Activated naive CD4-positive, alpha-beta T cell treated with anti-CD3 and anti-CD28 coated beads, Interleukin-2, amount 50 U/mL, for 16 hours (primary cell): ENCODE measurements at places on chromosomes 2 and 18.

- no peak for DNase-seq
Observed at GRCh38 chr2:120949027-120949956, 213.6 kb downstream of the GLI2 start.

- no peak for DNase-seq
Observed at GRCh38 chr2:236511266-236511665, 58.4 kb upstream of the ACKR3 start.

DNA sequence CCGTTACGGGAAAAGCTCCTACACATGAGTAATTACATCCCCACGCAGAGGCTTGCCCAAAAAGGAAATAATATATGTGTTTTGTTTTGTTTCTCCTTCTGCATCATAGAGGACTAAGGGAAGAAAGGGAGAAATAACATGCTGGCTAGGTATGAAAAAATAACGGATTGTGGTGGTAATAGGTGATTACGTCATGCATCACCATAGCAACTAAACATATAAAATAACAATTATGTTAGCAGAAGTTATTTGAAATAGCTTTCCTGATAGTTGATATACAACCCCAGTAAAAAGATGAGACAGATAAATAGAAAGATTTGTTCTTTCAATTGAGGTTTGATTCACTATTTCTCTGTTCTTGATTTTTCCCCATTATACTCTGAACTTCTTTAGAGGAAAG is 518.0 kb downstream of the ZNF516 start:
- no peak for DNase-seq

- DNase-seq: no peak
Observed at GRCh38 chr2:120566331-120567035, 169.2 kb upstream of the GLI2 start.

GRCh38 chr2:146124741-146125140 is 1604.8 kb upstream of the ZEB2 start:
- no peak for DNase-seq
